Amniotic stem cell (primary cell): ENCODE measurements at places on chromosomes 5 and 9.
A peak's percentile ranks its signal among the peaks of the same experiment; 100 is the strongest.

GRCh38 chr5:31880449-31880848 lies 241.5 kb downstream of the PDZD2 start:
- DNase-seq = no peak

DNA sequence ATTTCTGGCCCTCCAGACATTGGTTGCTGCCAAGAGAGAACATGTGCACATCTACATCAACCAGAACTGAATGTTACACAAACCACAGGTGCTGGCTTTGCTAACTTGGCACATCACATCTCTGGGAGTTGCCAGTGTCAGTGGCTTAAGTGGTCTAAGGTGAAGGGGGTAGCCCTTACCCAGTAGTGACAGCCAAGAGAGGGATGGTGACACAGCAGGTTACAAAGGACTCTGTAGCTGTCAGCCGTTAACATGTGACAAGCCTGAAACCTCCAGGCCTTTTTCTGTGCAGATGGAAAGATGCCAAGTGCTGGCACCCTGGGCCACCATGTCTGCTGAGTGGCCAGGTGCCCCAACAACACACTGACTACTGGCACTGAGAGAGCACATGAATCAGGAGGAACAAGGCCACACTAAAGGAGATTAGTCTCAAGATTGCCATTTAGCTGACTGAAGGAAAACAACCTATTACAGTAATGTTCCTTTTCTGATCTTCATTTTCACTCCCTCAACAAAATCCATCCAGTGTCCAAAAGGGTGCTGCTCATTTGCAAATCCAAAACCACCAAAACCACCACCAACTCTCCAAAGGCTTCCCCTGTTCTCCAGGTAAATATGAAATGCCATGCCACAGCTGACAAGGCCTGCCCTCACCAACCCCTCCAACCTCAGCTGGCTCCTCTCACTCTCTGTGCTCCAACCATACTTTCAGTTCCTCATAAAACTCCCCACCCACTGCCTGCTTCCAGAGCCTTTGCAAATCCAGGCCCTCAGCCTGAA lies 20.2 kb downstream of the SIL1 start:
- no peak for DNase-seq

DNA sequence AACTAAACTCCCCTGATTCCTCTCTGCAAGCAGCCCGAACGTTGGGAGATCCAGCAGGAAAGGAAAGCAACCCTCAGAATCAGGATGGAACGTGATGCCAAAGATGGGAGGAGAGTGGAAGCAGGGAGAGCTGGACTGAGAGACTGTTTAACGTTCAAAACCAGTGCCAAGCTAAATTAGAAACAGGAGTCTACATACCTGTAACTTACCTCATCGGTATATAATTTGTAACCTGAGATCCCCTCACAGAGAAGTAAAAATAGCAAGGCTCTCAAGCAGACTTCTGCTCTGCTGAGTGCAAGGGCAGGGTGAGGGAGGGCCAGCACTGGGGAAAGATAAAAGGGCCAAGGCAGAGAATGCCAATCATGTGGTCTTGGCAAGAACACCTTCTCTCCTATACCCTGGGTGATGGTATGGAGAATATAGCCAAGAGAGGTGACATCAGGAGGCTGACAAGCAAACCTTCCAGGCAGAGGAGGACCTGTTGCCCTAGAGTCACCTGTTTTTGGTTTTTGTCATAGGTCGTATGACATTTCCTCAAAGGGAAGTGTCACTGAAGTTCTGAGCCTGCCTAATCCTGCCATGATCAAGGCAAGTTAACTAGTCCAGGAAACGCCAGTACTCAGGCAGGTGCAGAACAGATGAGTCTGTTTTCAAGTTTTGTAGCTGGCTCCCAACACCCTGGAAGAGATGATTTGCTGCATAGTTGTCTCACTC lies 472.0 kb downstream of the NFIB start:
- DNase-seq = no peak

- no peak for DNase-seq
Measured at GRCh38 chr9:114046875-114047274, 31.2 kb downstream of the AMBP start.

GRCh38 chr5:160419458-160420330 lies 813 bp upstream of the SLU7 start:
- DNase-seq = no peak

DNA sequence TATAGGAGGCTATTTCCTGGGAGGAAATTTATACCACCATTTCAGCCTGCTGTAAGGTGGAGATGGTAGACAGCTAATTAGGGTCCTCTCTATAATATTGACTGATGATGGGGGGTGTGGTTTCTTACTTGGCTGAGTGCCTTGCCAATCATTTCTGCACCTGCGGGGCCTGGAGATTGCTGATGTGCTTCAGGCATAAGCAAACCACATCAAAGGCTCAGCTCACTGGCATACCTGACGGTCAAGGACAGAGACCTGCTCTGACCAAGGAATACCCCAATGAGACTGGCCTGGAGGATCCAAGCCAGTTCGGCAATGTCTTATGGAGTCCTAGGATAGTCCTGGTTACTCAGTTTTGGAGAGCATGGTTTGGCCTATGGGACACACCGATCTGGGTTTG lies 29.5 kb downstream of the ANKH start:
- no peak for DNase-seq

DNA sequence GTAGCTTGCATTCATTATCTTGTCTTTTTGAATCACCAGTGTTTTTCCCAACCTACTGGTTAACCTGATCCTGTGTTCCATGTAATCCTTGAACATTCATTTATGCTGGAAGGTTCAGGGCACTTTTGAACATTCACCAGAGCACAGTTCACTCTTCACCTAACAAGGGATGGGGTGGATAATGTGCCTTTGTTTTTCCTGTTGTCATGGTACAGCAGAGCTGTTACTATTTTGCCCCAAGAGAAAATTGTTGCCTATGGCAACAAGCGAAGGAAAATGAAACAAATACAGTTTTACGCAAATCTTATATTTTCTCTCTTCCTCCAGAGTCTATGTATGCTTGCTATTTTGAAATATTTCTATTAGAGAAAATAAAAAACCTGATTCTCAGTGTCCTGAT lies 60.3 kb upstream of the RIOK2 start:
- DNase-seq = no peak

GRCh38 chr9:86286278-86286677 lies 3.9 kb upstream of the ISCA1 start:
- no peak for DNase-seq

- no peak for DNase-seq
Measured at GRCh38 chr5:172429201-172429940, 25.0 kb downstream of the SH3PXD2B start.

- no peak for DNase-seq
Measured at GRCh38 chr5:74552101-74552500, 88.4 kb downstream of the ENC1 start.

DNA sequence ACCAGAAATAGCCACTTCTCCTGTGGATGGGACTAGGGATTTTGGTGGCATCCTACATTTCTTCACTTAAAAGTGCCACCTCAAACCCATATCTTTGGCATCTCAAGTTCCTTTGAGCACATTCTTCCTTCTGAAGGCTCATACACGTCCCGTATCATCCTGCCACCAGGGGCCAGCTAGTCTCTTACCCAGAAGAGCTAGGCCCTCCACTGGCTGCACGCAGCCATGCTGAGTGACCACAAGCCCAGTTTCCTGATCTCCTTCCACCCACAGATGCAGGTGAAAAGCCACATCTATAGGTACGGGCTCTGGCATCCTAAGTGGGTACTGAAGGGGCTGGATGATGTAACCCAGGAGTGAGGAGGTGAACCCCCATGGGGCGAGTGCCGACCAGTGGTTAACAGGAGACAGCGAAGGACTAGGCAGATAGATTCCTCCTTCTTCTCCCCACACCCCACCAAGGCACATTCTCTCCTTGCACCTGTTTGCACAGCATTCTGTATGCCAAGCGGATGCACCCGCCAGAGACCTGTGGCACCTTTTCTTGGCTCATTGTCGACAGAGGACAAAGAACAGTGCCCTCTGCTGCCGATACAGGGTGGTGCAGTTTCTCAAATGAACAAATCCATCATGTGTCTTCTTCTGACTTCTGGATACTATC lies 14.4 kb upstream of the SCGB3A1 start:
- DNase-seq = no peak

DNA sequence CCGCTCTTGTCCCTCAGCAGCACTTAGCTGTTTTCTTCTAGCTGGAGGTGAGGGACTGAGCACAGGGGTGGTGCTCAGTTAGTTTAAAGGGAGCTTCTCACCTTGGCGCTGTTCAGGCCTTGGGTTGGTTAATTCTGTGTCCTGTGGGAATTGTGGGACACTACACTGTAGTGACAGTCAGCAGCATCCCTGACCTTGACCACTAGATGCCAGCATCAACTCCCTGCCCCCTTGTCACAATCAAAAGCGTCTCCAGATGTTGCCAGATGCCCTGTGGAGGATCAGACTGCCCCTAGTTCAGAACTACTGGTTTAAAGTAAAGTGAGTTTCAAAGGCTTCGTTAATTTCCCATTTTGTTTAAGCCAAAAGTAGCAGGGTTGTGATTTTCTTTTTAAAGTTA lies 65.5 kb upstream of the DMRT3 start:
- no peak for DNase-seq

DNA sequence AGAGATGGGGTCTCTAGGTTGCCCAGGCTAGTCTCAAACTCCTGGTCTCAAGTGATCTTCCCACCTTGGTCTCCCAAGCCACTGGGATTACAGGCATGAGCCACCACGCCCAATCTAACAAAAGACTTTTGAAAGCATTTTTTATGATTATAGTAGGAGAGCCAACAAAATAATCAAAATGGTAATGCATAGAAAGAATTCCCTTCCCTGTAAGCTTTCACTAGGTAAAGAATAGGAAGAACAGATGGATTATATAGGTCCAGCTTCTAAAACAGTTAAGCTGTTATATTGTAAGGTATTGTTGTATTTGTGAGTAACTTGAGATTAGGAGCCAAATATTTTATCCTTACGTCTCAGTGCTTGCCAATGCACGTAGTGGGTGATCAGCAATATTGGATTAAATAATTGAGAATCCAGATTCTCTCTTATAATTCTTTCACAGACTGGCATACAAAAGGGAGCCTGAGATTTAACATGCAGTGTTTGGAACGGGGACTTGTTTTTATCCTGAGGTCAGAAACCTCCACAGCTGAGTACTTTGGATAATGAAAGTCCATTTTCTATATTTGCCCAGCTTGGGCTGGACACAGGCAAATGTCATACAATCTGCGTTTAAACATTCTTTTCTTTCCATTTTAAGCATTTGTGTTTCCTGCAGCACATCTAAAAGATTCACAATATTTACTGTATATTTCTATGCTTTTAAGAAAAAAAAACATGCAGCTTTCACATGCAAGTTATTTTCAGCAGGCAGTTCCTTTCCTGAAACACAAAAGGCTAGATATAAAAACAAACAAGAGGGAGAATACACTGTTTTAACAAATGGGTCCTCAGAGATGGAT lies 238.4 kb downstream of the ARRDC3 start:
- no peak for DNase-seq

DNA sequence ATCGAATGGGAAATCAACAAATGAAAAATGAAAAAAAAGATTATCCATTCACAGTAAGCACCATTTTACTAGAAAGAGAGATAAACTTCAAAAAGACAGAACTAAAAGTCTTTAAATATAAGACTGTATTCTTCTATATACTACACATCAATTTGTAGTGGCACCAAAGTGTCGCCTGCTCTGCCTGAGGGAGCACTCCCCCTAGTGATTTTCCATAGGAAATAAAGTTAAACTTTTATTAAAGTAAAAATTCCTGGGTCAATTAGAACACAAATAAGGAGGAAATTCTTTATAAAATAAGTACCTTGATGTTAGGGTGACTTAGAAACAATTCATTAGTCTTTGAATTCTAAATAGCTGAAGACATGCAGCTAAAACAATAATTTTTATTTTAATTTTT lies 9.7 kb downstream of the RAD1 start:
- DNase-seq = no peak

GRCh38 chr5:14914623-14915260 lies 43.2 kb upstream of the ANKH start:
- DNase-seq = peak; percentile 76

GRCh38 chr5:13189532-13189931 lies 755.0 kb downstream of the DNAH5 start:
- no peak for DNase-seq
